Fibroblast of skin of left biceps (primary cell): ENCODE measurements at places on chromosomes 11 and 22.

DNA sequence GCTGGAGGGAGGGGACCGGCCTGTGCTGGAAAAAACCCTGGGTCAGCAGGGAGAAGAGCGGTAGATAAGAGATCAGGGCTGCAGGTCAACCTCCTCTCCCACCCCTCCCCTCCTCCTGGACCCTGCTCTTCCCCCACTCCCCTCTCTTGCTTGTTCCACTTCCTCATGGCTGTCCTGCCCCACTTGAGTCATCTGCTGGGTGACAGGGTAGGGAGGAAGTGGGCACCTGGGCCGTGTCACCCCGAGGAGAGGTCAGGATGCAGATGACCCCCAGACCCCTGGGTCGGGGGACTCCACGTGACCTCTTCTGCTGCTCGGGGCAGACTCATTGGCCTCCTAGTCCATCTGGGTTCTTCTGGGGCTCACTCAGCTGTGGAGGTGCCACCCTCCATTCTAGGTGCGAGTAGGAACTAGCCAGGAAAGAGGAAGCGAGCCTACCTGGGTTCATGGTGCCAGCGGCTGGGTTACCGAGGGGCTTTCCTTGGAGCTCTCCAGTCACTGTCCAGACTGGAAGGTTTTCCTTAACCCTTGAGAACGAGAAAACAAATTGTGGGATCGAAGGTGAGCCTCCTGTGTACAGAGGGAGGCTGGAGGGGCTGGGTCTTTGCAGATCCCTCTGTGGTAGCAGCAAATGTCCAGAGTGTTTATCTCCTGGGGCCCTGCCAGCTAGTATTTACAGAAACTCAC is 6.5 kb downstream of the APOL2 start:
- DNase-seq: no peak

DNA sequence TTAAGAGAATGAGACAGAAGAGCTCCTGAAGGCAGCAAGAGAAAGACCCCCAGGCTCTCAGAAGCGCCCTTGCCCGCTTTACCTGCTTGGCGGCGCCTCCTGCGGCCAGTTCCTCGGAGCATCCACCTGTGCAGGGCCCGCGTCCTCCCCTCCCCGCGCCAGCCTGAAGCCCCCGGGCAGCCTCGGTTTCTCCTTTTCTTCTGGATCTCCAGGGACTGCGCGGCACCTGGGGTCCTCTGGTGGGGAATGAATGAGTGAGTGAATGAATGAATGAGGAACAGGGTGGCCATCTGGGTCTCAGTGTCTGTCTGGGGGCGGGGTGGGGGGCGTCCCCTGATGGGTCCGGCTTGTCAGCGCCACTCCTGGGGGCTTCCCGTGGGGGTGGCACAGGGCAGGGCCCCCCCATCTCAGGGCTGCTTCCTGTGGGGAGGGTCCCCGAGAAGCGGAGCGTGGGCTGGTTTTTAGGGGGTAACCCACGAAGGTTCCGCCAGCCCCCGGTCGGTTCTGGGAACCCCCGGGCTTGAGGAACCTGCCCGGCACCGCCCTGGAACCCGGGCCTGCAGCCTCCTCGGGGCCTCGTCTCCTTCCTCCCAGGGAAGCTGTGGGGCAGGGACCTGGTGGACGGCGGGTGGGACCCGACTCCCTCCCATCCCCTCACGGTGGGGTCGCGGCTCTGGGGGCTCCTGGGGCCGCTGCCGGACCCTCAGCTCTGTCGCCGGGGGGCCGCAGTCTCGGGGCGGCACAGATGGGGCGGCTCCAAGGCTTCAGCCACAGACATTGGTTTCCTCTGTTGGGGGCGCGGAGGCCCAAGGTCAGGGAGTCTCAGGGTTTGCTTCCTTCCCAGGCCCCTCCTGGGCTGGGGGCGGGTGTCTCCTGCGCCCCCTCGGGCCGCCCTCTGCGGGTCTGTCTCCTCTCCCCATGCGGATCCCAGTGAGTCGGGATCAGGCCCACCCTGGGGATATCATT is 8.3 kb upstream of the KRTAP5-7 start:
- no peak for DNase-seq

DNA sequence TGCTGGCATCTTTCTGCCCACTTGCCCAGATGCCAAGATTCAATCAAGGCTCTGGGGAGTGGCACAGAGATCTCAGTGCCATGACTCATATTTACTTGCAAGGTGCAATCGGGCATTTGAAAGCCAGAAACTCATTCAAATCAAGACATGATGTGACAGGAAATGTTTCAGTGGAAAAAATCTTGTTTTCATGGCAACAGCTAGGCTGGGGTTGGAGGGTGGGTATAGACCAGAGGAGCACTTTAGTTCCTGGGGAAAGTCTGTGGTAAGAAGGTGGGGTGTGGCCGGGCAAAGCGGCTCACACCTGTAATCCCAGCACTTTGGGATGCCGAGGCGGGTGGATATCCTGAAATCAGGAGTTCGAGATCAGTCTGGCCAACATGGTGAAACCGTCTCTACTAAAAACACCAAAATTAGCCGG is 1.2 kb downstream of the MAJIN start:
- DNase-seq: no peak

DNA sequence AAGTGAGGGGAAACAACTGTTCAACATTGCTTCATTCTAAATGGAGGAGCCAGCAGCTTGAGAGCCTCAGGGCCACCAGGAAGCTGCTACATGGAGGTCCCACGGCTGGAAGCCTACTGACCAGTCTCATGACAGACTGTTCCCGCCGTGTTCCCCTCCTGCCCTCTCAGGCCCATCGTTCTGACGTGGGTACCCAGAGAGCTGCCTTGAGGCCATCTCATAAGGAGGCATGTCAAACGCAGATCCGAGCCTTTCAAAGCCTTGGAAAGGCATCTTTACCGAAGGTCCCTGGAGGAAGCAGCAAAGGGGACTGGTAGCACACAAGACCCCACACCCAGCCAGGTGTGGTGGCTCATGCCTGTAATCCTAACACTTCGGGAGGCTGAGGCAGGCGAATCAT is 8.3 kb upstream of the ARHGEF17 start:
- DNase-seq: no peak

GRCh38 chr11:64688534-64688982 is 34.4 kb downstream of the NRXN2 start:
- peak; percentile 50 for DNase-seq

DNA sequence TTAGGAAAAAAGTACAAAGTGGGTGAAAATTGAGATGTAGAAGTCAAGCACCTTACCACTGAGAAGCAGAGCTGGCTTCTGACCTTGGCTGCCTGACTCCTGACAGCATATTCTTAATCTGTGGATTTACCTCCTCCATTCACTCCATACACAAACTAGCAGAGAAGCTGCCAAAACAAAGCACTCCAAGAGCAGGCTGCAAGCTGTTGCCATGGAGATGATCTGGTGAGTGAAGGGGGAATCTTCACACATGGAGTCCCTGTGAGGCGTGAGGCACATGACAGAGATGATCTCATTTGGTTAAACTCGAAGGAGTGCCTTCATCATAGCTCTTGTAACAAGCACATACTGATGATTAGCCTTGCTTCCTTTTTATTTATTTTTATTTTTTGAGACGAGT is 16.1 kb downstream of the COMMD9 start:
- DNase-seq: no peak

DNA sequence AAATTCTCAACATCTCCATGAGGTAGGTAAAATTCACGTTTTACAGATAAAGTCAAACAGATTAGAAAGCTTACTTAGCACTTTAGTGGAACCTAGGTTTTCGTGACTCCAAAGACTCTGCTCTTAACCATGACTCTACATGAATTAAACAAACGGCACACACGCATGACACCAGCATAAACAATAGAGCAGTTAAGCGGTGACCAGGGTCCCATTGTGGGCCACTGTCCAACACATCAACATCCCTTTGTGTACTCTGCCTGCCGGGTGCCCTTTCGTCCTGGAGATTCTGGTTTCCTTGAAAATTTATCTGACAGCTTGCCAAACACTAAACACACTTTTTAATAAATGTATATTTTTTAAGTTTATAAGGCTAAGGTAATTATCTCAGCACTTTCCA is 941.7 kb downstream of the OPCML start:
- DNase-seq: no peak

DNA sequence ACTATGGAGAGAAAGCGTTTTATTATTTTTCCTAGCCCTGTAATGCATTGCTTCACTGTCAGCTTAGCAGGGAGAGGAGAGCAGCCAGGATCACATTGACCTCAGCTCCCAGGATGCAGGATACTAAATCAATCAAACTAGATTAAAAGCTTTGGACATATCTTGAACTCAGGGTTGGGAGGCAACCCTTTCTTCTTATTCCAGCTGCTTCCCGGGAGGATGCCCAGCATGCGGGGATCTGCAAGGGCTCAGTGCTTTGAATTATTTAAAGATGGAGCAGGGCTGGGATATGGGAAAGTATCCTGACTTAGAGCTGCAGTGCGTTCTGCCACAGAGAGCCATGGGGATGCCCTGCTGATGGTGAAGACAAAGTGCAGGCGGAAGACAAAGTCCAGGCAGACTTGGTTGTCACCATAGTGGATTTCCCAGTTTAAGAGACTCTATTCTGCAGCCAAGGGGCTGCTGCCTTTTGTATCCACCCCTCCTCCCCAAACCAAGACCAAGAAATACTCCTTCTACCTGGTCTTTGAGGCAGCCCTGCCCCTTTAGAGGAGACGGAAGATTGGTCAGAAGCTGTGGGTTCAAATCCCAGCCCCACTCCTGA is 1035.0 kb downstream of the TBC1D22A start:
- DNase-seq: no peak

GRCh38 chr11:63839508-63840355 is 822 bp downstream of the MARK2 start:
- no peak for DNase-seq

GRCh38 chr11:24142062-24142461 is 354.8 kb upstream of the LUZP2 start:
- no peak for DNase-seq

GRCh38 chr22:29443452-29443851 is 5.1 kb downstream of the RFPL1 start:
- no peak for DNase-seq

- no peak for DNase-seq
Measured at GRCh38 chr11:75240311-75241035, at the start of gene TPBGL. TSS of gene TPBGL (plus strand) at chr11:75240774. CDS start at chr11:75241050, 276 bp downstream.

GRCh38 chr11:121328967-121329679 is 36.6 kb downstream of the SC5D start:
- DNase-seq: no peak

- no peak for DNase-seq
Measured at GRCh38 chr22:43851058-43851978, 11.0 kb downstream of the SULT4A1 start.

- DNase-seq: no peak
Measured at GRCh38 chr22:20931126-20931654, 14.0 kb downstream of the CRKL start.

DNA sequence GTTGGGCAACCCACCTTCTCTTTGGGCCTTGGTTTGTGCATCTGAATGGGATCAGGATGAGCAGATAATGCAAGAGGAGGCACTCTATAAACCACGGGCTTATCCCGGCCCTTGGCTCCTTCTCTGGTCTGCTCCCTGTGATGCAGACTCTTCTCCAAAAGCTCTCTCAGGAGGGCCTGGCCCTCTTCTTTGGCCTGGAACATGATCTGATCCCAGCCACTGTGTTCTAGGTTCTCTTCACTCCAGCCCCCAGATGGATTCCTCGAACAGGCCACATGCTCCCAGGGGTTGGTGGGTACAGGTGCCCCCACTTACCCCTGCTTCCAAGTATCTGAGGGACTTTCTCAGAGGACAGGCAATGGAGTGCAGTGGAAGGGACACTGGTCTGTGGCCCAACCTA is 8.7 kb upstream of the UCP3 start:
- DNase-seq: no peak

DNA sequence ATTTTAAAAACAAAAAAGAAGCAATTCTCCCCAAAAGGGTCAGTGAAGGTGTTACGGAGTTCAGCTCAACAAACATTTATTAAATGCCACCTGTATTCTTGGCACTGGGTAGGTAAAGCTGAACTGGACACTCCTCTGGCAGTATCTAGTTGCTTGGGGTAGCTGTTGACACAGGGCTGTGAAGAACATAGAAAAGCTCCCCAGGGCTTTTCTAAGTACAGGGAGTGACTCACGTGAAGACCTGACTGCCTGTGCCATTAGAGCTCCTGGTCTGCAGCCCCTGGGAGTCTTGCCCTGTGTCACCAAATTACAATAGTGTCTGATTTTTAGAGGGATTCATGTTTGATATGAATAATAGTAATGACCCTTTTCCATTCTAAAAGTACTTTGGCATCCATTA is 43.6 kb downstream of the COA4 start:
- no peak for DNase-seq

GRCh38 chr11:41872426-41872825 is 413.0 kb upstream of the LRRC4C start:
- DNase-seq: no peak

DNA sequence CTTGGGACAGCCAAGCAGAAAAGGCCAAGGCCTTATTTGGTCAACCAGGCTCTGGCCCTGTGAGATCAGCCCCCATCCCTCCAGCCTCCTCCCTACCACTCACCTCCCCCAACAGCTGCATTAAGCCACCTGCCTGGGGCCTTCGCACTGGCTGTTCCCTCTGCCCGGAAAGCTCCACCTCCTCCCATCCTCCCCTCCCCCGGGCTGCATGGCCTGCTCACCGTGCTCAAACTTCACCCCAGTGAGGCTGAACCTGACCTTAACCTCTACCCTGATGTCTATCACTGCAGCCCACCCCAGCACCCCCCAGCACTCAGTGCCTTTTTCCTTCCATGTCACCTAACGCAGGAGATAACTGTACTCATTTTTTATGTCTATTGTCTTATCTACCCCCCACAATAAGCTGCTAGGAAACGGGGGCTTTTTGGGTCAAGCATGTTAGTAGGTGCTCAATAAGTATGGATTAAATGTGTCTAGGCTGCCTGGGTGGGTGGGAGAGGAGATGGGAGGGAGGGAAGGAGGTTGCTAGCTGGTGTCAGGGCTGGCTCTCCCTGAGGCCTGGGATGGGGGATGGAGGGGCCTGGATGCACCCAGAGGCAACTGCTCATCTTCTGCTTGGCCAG is 912 bp downstream of the PTPRCAP start:
- DNase-seq: no peak

DNA sequence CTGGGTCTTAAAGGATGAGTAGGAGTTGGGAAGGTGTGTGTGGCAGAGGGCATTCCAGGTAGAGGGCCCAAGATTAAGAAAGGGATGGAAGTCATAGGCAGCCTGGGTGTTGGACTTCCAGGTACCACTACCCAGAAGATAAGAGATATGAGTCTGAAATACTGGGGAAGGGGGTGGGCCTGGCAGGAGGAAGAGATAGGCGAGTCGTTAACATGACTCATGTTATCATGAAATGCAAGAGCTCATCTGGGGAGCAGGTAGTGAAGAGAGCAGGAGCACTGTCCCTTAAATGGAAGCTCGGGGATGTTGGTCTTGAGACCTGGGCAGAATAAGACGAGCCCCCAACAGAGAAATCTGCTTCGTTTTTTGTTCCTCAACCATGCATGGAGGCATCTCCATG is 10.2 kb downstream of the ZC3H7B start:
- DNase-seq: no peak

- DNase-seq: no peak
Measured at GRCh38 chr22:44392446-44392921, 79.7 kb upstream of the SHISAL1 start.

- no peak for DNase-seq
Measured at GRCh38 chr11:110019675-110020074, 73.5 kb upstream of the ZC3H12C start.

DNA sequence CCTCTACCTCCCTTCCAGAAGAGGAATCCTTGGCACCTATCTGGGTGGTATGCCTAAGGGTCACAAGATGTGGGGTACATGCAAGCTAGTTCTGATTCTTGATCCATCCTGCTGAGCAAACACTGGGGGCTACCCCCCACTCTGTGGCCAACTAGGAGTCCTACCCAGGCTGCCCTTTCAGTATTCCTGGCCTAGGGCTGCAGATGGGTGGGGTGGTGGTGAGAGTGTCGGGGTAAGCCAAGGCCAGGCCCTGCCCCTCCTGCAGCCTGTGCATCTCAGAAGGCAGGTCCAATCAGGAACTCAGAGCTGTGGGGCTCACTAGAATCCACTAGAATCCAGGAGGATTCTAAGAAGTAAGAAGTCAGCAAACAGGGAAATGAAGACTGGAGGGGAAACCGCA is 10.9 kb downstream of the SSH3 start:
- no peak for DNase-seq
